ENCODE measurements at places on chromosomes 4 and X. TPM values are rescaled to one million over a fixed set of nuclear protein-coding genes. Genes with fewer than 3 reads are reported as not detected.

CASP3 gene
- total RNA-seq: 59.9 TPM

SPOCK3 gene
- not detected for total RNA-seq

GYG2 gene
- 0.68 TPM for total RNA-seq

FRYL gene
- 145 TPM for total RNA-seq

PPBP gene
- total RNA-seq: not detected

DNA sequence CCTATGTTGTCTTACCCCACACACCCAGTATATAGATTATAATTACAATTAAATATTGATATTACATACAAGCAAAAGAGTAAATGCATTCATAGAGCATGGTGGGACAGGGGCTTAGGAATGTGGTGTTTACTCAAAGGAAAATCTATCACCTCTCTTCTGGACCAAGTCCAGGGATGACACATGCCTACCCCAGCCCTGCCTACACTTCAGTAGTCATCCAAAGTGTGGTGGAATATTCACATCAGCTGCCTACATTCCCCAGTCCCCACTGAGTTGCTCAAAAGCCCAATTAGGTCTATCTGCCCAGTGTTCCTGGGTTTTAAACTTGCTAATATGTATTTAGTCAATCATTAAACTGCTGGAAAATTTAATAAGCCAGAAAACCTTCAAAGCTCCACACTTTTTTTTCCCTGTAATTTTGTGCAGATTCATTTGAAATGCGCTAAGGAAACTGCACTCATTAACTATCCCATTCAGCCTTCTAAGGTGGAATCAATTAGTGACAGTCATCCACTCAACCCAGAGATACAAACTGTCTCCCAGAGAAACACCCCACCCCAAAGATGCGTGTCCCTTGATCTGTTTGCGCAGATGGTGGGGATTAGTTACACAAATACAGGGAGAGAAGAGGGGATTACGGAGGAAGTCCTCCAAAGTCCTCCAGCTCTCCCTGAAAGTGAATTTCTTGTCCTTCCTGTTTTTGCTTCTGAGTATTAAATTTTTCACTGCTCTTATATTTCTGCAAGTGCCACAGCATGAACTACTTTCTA lies 91.7 kb upstream of the KDR start:
- peak; percentile 32 for DNase-seq

- DNase-seq: no peak
Observed at GRCh38 chr4:72770708-72771107, 201.7 kb upstream of the ADAMTS3 start.

TTC29 gene
- total RNA-seq: not detected

DNA sequence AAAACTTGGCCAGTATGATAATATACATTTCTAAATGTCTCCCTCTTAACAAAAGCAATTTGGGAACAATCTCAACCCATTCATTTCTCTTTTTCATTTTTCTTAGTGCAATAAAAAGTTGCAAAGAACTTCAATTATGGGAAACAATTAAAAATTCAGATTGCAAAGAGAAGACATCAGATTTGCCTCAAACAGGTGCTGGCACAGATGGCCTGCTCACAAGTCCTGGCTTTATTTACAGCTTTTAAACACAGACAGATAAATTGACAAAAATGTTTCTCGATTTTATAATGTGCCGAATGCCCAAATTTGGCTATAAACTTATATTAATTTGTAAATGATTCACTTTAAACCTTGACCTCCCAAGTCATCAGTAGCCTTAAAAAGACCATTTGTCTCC lies 28.7 kb downstream of the SLC4A4 start:
- DNase-seq: no peak

GRCh38 chr4:154634058-154634457 lies 21.6 kb upstream of the FGG start:
- DNase-seq: no peak

EOLA1 gene
- total RNA-seq: 23.1 TPM

DNA sequence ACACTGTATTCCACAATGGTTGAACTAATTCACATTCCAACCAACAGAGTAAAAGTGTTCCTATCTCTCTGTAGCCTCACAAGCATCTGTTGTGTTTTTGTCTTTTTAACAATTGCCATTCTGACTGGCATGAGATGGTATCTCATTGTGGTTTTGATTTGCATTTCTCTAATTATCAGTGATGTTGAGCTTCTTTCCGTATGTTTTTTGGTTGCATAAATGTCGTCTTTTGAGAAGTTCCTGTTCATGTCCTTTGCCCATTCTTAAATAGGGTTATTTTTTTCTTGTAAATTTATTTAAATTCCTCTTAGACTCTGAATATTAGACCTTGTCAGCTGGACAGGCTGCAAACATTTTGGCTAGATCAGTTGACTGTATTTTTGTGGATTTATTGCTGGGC lies 78.2 kb downstream of the VSIG4 start:
- no peak for DNase-seq

DNA sequence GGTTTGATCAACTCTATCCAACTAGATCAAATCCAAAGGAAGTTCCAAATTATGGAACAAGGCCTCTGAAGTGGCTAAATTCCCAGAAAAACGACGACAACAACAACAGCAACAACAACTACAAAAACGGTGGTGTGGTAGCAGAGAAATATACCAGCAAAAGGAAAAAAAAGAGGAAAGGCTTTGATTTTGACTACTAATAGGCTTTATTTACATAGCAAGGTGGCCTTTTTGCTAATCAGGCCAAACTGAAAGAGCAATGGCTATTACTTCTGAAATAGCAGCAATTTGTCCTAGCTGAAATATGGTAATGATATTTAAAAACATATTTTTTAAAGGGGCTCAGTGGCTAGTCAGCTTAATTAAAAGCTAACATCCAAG lies 40.8 kb upstream of the TMPRSS11E start:
- no peak for DNase-seq

MAGEA8 gene
- total RNA-seq: not detected

GRCh38 chr4:2812612-2813354 lies 19.9 kb downstream of the SH3BP2 start:
- peak; percentile 43 for DNase-seq

DNA sequence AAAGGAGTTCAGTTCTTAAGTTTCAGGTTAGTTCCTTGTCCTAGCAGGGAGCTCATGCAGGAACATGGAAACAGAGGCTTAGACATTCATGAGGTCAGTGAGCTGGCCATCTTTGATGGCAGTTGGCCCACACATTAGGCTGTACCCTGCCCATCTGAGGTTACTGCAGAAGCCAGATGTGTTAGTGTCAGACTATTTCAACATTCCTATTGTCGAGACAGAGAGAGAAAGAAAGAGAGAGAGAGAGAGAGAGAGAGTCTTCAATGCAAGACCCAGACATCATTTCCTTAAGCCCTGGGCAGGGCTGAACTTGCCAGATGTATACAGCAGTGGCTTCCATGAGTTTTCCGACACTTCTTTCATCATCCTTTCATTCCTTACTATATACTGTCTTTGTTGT lies 91.3 kb downstream of the PPP1R2C start:
- DNase-seq: no peak

- no peak for DNase-seq
Observed at GRCh38 chrX:133461231-133461630, 45.9 kb upstream of the GPC4 start.

TLL1 gene
- 32.7 TPM for total RNA-seq

SPARCL1 gene
- total RNA-seq: 158 TPM

GRCh38 chr4:128660361-128661215 lies 148.9 kb upstream of the JADE1 start:
- DNase-seq: no peak

DNA sequence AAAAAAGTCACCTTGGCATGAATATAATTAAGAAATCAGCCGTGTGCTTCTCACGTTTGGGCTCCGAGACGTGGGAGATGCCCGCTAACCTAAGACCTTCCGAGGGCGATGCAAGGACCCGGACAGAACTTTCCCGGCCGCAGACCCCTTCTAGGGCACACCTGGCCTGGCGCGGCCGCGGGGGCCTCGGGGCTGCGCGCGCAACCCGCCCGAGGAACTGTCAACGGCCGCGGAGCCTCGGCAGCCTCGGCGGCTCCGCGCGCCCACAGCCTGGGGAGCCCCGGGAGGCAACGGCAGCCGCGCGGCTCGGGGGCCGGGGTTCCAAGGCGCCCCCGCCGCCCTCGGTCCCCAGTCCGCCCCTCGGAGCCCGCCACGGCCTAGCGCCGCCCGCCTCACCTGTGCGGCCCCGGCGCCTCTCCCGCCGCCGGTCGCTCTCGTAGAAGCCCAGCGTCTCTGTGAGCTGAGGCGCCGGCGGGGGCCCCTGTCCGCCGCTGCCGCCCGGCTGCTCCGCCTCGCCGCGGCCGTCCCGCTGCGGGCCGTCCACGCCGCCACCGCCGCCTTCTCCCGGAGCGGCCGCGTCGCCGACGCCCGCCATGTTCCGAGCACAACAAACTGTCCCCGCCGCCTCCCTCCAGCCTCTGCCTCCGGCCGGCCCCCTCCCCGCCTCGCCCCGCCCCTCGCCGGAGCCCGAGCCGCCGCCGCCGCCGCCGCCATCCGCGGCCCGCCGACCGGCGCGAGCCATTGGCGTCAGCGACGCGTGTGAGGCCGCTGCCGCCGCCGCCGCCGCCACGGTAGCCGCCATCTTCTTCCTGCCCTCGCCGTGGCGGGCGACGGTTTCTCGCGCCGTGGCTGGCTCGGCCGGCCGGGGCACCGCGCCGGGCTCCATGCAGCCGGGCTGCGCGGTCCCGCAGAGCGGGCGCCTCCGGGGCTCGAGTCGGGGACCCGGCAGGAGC lies at the start of gene TAPT1:
TSS of gene TAPT1 (minus strand) at position 609 of the 953 bp plus-strand sequence. CDS start at position 595, 14 bp downstream.
- peak; percentile 76 for DNase-seq

CXCL11 gene
- 2.0 TPM for total RNA-seq

DNA sequence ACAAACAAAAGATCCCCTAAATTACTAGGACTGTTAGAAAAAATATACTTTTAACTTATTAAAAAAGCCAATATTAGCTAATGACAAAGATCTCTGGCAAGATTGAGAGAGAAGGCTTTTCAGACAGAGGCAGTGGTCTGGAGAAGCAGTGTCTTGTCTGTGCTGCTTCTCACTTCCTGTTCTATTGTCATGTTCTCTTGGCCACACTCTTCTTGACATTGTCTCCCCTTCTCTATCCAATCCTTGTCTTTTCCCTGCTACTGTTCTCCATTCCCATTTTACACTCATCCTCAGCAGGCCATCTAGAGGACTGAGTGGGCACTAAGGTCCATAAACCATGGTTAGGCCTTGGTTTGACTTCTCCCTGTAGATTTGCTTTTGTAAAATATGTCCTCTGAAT lies 14.0 kb upstream of the TAPT1 start:
- DNase-seq: no peak

TREX2 gene
- 4.1 TPM for total RNA-seq

INPP4B gene
- 20.9 TPM for total RNA-seq

OTC gene
- total RNA-seq: 2.4 TPM

FGF2 gene
- 41.6 TPM for total RNA-seq

DNA sequence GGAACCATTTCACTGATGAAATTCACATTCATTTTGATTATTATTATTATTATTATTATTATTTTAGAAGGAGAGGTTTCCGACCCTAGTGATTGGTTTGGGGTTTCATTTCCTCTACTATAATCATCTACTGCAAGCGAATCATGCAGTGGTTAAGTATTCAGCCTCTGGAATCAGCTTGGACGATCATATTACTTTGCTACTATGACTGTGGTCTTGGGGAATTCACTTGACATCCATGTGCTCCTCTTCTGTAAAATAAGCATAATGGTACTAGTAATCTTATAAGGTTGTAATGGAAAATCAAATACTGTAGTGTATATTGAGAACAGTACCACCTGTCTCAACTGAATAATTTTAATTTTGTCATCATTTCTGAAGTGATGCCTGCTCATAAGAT lies 132.1 kb upstream of the SLC4A4 start:
- no peak for DNase-seq

TMPRSS11E gene
- total RNA-seq: not detected

LNX1 gene
- 3.1 TPM for total RNA-seq

GRCh38 chr4:140648716-140649308 lies 80.1 kb upstream of the UCP1 start:
- DNase-seq: no peak

- no peak for DNase-seq
Observed at GRCh38 chrX:127259742-127260141, 440.2 kb downstream of the PRR32 start.

DNA sequence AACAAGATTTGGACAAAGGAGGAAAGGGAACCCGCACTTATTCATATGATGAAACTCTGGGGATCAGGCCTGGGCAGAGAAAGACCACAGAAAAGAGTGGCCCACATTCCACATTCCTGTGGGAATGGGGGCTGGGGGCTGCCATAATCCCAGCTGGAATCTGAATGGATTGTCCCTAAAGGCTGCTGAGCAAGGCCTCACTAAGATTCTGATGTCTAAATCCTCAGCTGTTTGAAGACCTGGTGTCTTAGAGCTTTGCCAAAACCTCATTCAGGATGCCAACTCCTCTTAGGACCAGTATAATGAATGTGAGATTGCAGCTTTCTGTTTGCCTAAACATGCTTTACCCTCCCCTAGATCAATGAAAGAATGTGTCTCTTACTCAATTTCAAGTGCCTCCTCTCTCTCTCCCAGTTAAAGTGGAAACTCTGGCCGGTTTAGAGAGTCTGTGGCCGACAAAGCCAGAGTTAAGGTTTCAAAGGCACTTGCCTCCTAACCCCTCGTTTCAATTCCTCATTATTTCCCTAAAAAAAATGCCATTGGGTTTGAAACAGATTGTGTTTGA lies 33.3 kb upstream of the GPC4 start:
- no peak for DNase-seq

DNA sequence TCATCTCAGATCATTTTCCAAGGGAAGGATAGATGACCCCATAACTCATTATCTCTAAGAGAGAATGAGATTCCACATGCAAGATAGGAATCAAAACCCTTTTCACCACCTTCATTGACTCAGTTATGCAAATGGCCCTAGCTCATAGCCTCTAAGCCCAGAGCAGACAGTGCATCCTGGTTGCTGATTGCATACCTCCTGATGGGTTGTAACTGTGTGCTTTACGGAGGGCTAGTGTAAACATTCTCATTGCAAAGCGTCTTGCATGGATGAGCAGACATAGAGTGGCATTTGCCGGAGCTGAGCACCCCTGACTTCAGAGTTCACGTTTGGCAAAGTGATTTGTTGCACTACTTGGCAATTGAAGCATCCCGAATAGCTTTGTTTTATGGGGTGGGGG lies 151.0 kb downstream of the VCX3A start:
- DNase-seq: no peak

CYLC1 gene
- not detected for total RNA-seq

DNA sequence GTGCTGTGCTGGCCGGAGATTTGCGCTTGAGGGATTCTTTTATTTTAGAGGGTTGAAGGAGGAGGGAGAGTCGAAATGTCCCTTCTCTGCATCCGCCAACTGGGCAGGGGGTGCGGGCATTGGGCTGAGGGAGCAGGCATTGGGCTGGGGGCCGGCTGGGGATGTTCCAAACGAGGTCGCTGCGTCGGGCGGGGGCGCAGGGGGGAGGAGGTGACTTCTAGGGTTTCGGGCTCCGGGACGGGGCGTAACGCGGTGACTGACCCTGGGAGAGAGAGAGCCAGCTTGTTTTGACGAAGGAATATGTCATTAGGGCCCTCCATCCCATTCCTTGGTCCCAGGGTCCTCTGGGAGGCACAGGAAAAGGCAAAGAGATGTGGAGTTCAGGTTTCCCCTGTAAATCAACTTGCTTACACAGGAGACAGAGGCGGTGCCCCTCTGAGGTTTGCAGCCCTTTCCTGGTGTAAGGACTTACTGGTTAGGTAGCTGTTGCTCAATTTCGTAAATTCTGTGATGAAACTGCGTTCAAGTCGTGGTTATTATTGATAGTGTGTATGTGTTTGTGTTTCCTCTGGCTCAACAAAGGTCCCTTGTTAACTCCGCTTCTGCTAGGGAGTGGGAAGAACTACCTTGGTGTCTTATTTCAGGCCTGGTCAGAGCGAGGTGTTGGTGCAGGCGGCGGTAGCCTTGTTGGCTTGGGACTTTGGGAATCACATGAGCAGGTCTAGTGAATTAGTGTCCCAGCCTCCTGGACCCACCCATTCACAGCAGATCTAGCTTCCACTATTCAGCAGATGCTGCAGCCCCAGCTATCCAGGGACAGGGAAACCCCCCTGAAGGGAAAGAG lies 716 bp downstream of the FHIP1A start:
- DNase-seq: no peak

HTN3 gene
- total RNA-seq: not detected

All from dermis blood vessel endothelial cell (primary cell).